ENCODE measurements at places on chromosomes 7 and 10.

GRCh38 chr7:158445421-158446175 lies 142.0 kb downstream of the PTPRN2 start:
- DNase-seq = no peak

DNA sequence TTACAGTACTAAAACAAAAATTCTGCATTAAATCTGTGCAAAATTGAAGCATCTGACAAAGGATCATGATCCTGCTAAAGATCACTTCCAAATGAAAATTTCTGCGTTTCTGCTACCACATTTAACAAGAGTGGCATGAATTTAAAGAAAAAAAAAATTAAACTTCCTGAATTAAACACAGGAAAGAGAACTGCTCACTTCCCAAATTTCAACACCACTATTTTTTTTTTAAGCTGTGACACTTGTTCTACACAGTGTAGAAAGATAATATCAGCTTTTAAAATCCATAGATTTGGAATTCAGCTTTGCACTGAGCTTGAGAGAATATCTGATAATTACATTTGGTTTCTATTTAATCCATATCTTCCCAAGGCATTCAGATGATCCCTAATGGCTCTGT lies 73.6 kb downstream of the EPC1 start:
- DNase-seq = no peak

DNA sequence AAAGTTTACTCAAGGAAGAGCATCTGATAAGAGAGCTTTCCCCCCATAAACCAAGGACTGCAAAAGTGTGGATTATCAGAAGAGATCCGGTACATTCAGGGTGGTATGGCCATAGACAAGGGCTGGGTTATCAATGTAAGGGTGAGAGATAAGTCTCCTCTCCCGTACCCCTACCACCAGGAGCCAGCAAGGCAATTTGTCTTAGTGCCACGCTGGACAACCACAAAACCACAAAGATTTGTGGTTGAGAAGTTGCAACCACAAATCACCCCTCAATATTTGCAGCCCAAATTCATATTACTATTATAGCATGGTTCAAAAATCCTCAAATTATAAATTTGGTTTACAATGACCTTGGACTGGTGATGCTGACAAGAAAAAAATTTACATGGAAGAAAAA lies 2.3 kb upstream of the ZSCAN25 start:
- no peak for DNase-seq

DNA sequence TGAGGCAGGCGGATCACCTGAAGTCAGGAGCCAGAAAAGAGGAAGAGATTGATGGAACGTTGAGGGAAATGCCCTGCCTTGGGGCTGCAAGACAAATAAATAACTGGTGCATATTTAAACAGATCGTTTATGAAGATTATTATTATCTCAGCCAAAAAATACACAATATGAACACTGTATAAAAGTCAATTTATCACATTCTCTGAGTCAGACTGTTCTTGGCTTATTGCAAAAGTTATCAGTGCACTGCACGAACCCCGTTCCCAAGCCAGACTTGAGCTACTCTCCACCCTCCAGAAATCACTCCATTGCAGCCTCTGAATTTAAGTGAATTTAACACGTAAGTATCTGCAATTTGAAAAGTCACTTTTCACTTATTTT lies 1.6 kb downstream of the DNMBP start:
- no peak for DNase-seq

DNA sequence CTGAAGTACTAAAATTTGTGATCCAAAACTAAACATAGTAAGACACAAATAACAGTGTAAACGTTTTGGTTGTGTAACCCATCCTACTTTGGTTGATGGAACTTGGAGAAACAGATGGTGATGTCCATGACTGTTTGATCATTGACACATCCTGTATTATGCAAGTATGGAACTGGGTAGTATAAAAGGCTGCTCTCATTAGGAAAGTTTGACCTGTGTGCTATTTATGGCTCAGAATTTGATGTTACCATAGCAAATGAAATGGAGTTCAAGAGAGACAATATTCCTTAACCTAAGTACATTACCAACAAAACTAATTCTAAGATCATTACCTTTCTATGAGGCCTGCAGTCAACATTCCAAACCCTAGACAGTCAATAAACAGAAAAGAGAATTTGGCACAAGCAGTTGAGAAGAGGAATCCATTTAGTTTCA lies 39.9 kb downstream of the DKK1 start:
- DNase-seq = no peak

- DNase-seq = no peak
Measured at GRCh38 chr10:50544095-50544856, 79.5 kb downstream of the SGMS1 start.

DNA sequence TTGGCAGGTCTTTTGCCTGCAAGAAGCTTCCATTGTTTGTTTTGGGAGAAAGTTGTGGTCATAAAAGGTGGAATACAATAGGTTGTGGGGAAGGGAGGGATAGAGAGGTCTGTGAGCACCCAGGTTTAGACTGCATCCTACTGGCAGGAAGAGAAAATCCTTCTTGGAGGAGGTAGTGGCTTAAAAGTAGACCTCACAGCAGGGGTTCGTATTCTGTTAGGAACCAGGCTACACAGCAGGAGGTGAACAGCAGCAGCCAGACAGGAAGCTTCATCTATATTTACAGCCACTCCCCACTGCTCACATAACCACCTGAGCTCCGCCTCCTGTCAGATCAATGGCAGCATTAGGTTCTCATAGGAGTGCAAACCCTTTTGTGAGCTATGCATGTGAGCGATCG lies 245.3 kb downstream of the NSUN6 start:
- DNase-seq = no peak

DNA sequence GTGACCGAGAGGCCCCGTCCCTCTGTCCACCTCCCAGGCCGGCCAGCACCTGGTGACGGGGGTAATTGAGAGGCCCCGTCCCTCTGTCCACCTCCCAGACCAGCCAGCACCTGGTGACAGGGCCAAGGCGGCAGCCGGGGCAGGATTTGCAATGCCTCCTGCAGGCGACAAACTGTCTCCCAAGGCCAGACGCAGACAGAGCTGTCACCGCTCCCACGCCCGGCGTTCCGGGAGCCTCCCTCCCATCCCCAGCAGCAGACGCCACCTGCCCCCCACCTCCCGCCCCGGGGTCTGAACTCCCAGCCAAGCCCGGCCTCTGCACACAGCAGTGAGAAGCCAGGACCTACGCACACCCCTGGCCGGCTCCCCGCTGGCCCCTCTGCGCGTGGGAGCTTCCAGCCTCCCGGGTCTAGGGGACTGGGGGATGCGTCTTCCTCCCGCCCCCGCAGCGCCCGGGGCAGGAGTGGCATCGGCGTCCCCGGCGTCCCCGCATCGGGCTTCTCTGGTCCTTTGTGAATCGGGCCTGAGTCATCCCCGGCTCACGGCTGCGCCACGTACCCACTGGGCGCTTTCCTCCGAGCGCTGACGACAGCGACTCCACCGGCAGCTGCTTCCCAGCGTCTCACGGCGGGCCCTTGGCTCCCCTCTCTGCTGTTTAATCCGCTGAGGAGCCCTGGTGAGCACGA lies 95.1 kb upstream of the DIP2C start:
- no peak for DNase-seq

- no peak for DNase-seq
Measured at GRCh38 chr7:135770139-135770710, 21.6 kb upstream of the FAM180A start.

DNA sequence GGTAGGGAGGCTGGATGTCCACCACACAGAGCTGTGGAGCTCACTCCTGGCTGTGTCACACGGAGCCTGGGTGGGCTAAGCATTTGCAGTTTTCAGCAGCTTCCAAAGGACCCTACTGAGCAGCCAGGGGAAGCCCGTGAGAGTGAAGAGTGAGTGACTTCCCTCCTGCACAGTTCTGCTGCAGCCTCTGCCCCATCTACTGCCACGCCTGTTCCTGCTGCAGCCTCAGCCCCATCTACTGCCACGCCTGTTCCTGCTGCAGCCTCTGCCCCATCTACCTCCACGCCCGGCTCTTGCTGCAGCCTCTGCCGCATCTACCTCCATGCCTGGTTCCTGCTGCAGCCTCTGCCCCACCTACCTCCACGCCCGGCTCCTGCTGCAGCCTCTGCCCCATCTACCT lies 12.2 kb downstream of the ADAM8 start:
- no peak for DNase-seq

- DNase-seq = no peak
Measured at GRCh38 chr10:110995301-110995700, 75.9 kb downstream of the SHOC2 start.

DNA sequence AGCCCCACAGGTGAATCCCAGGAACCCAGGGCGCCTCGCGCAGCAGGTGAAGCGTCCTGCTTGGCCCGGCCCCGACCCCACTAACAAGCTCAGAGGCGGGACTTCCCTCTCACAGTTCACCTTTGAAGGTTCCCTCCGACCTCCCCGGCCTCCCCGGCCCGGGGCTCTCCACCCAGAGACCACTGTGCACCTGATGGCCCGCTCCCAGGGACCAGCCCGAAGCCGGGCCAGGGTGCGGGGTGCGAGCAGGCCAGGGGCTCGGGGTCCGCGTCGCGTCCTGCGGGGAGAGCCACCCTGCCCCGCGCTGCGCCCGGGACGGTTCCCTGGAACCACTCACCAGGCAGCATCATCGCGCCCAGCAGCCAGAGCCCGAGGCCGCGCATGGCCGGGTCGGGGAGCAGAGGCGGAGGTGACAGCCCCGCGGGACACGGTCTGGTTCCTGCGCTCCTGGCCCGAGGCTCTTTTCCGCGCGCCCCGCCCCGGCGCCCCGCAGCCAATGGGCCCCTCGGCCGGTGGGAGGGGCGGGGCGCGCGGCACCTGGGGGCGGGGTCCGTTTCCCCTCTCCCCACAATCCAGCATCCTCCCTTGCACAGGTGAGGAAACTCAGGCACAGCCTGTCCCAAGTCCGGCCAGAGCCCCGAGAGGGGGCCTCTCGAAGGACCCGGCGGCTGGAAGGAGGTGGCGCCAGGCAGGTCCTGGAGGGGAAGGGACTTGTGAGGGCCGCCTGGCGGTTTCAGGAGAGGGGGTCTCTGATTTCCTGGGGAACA lies at the start of gene ADAM8:
Gene ADAM8, minus strand, starts transcription at position 434 of the 767 bp plus-strand sequence. Its CDS starts 51 bp downstream, at position 383.
- DNase-seq = no peak

DNA sequence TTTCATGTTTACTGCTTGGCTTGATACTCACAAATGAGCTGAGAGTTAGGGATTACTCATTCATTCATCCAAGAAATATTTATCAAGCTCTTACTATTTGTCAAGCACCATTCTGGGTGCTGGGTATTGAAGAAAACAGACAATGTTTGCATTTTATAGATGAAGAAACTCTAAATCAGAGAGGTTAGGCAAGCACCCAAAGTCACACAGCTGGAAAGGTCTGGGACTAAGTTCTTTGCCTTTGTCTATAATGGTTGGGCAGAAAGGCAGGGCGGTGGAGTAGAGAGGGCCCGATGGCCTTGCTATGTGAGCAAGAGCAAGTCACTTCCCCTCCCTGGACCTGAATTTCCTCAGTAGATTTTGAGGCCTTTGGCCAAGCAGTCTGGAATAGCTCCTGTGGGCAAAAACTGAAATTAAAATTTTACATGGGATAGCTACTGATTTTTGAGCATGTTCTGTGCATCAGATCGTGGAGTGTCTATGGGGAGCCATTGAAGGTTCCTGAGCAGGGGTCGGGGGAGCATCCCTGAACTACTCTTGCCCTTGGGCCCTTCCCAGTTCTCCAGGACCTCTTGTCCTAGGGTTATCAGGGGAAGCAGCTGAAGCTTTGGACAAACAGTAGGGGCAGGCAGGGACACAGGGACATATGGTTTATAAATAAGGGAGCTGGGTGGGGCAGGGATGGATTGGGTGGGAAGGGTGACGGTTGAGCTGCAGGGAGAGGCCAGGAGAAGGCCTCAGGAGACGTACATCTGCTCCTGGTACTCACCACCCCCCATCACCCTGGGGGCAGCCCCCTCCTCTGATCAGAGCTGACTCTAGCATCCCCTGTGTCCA lies 23.3 kb downstream of the AQP1 start:
- no peak for DNase-seq

- no peak for DNase-seq
Measured at GRCh38 chr10:37314862-37315261, 189.5 kb downstream of the ANKRD30A start.

DNA sequence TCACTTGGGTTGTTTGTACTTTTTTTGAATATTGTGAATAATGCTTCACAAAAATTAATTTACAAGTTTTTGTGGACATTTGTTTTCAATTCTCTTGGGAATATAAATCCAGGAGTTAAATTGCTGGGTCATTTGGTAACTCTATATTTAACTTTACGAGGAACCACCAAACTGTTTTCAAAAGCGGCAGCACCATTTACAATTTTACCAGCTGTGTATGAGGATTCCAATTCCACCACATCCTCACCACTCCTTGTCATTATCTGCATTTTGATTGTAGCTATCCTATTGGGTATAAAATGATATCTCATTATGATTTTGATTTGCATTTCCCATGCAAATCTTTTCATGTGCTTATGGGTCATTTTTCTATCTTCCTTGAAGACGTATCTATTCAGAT lies 4.0 kb upstream of the NUDT13 start:
- DNase-seq = no peak

DNA sequence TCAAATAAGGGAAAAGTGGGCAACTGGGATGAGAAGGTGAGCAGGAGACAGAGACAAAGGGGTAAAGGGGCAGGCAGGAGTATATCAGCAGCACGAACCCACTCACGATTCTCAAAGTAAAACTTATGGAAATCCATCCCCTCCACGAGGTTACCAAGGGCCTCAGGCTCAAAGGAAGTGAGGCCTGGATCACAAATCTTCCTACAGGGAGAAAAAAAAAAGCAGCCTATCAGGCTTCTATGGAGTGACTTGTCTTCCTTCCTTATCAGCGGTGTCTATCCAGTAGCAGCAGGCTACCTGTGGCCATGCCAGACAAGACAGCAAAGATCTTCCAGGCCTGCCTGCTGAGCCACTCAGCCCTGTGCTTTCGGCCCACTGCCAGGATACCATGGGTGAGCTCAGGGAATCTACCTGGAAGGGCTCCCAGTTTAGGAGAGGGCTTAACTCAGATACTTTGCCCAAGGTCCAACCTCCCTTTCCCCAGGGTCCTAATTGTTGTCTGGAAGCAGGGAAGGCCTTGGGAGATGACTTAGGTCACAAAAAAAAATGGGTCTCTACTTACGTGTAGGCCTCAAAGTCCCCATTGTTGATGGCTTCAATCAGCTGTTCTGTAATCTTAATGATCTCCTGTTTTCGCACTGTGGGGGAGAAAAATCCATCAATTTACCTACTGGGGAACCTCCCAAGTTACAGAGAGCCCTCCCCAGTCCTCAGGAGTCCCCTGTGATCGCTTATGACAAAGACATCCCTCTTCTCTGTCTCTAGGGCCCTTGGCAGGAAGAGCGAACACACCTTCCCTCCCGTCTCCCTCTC lies 5.7 kb upstream of the NDST2 start:
- DNase-seq = no peak

DNA sequence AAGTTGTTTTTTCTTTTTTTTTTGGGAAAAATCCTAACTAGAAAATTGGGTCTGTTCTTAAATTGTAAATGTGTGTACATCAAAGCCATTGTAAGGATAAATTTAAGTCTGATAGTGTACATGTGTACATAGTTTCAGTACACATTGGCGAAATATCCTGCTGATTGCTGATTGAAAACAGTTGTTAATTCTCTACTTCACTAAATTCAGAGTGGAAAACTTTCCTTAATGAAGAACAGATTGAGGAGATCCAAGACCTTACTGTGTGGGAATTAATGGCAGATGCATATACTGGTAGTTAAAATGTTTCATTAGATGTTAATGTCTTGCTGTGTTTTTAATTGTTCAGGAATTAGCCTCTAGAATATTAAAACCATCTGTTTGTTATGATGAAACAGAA lies 506.0 kb downstream of the AUTS2 start:
- DNase-seq = no peak
